ENCODE measurements at places on chromosomes 16 and 17.

- DNase-seq: no peak
Observed at GRCh38 chr17:14429084-14429483, 128.2 kb downstream of the HS3ST3B1 start.

GRCh38 chr16:63617047-63617989 is 1504.5 kb downstream of the CDH11 start:
- no peak for DNase-seq

DNA sequence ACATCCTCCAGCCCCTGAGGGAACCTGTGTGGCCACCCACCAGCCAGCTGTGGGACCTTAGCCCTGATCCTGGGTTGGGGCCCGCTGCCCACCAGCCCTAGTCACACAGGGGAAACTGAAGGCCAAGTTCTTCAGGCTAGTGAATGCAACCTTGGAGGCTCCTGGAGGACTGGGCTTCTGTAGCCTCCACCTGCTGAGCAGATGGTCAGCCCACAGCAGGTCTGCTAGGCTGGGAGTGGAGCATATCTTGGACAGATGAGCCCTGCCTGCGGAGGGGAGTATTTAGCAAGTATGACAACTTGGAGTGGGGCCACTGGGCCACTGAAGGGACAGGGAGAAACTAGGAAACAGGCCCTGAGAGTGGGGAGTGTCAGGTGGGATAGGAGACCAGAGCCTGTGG is 4.1 kb downstream of the DPEP3 start:
- no peak for DNase-seq

- no peak for DNase-seq
Observed at GRCh38 chr17:41825175-41825845, 10.7 kb downstream of the NT5C3B start.

DNA sequence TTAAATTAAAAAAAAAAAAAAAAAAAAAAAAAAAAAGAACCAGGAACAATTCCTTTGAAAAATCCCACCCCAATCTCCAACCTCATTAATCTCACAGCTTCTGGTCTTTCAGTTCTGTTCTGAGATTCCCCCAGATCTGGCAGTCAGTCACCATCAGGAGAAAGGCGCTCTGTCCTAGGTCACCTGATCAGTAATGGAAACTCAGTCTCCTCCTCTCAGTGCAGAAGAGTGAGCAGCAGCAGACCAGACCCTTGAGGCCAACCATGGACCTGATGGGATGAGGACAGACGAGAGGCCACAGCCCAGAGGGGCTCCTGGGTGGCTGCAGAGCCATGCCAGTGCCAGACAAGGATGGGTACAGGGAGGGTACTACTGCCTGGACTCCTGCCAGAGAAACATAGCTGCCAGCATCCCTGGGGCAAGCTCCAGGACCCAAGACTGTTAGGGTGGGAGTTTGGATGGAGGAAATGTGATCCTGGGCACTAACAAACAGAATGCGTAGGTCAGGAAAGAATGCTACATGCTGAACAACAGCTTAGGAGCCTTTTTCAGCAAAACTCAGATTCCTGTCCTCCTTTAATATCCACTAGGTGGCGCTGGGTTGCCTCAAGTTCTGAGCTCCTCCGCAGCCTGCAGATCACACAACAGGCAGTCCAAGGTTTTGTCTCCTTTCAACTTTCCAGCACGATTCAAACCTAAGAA is 28.7 kb downstream of the MPG start:
- DNase-seq: no peak

DNA sequence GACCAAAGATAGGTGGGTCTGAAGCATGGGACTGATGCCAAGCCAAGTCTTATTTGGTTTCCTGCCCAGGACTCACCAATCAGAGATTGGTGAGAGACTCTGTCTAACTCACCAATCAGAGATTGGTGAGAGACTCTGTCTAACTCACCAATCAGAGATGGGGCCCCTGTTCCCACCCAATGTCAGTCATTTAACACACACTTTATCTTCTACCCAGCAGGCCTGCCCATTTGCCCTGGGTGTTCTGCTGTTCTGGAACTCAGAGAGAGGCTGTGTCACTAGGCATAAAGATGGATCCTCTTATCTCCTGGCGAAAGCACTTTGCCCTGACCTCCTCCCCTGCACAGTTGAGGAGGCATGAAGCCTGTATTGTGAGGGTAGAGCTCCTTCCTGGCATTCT is 5.4 kb upstream of the RHOT1 start:
- no peak for DNase-seq

GRCh38 chr16:680967-681745 is 946 bp downstream of the STUB1 start:
- no peak for DNase-seq

GRCh38 chr17:49815761-49816281 is 27.3 kb downstream of the KAT7 start:
- DNase-seq: no peak

DNA sequence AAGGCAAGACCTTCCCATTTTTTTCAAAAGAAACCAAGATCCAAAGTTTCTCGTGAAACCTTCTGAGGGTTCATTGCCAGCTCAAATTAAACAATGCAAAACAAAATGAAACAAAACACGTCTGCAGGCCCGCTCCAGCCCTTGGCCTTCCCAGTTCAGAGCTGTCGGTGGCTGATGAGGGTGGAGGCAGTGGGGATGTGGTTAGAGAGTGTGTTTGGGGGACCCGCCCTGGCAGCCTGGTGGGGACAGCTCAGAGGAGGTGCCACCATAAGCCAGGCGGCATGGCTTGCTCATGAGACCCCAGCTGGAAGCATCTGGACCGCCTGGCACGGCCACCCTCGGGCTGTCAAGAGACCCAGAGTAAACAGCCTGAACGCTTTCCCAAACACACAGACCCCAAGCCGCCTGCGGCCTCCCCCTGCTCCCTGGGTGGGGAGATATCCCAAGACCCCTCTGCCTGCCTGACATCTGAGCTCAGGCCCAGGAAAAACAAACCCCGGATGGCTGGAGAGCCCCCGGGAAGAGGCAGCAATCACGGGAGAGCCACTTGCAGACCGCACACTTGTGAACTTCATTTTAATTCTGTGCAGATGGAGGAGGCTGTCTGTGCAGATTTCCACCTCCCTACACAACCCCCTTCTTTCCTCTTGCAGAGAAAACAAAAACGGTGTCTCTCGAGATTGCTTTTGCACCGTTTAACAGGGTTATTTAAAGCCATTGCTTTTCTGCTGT is 35.4 kb upstream of the LITAF start:
- DNase-seq: no peak

- no peak for DNase-seq
Observed at GRCh38 chr17:45001310-45001709, 33.2 kb upstream of the C1QL1 start.

- DNase-seq: no peak
Observed at GRCh38 chr17:6035801-6036394, 34.3 kb upstream of the WSCD1 start.

- DNase-seq: peak; percentile 38
Observed at GRCh38 chr17:38617074-38617860, 11.5 kb upstream of the SRCIN1 start.

DNA sequence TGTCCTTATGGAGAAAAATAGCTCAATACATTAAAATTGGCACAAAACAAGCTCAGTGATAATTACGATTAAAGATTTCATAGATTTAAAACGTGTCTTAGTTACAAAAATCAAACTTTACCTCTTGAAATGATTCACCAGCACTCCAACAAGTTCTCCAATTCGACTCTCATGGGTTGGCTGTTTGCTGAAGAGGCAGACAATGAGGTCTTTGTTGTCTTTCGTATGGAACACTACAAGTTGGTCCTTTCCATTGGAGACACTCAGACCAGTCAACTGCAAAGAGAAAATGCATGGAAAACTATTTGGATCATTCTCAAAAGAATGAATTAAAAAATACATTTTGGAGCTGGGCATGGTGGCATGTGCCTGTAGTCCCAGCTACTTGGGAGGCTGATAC is 118.2 kb downstream of the CDK5R1 start:
- DNase-seq: no peak

DNA sequence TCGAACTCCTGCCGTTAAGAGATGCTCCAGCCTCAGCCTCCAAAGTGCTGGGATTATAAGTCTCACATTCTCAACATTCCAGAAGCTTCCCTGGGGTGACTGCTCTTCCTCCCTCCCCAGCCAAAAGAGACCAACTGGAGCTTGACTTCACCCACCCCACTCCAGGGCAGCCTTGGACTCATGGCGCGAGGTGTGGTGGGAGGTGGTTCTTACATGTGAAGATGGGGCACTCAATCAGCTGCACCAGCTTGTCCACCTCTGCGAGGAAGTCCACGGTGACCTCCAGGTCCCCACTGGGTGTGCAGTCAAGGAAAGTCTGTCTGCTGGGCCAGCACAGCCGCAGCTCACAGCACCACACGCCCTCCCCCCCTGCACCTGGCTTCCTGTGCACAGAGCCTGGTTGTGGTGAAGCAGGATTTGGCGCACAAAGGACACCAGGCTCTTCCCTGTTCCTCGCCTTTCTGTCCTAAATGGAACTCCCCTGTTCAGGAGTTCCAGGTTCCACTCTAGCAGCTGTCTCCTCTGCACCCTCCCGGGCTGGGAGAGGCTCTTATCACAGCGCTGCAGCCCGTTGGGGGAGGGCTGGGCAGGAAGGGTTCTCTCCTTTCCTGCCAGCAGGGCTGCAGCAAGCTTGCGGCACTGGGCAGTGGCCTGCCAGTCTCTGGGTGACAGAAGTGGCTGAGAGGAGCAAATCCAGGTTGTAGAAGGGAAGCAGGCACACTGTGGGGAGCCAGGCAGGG is 9.6 kb upstream of the MTSS2 start:
- DNase-seq: no peak

- DNase-seq: no peak
Observed at GRCh38 chr16:17511340-17511739, 40.6 kb upstream of the XYLT1 start.

DNA sequence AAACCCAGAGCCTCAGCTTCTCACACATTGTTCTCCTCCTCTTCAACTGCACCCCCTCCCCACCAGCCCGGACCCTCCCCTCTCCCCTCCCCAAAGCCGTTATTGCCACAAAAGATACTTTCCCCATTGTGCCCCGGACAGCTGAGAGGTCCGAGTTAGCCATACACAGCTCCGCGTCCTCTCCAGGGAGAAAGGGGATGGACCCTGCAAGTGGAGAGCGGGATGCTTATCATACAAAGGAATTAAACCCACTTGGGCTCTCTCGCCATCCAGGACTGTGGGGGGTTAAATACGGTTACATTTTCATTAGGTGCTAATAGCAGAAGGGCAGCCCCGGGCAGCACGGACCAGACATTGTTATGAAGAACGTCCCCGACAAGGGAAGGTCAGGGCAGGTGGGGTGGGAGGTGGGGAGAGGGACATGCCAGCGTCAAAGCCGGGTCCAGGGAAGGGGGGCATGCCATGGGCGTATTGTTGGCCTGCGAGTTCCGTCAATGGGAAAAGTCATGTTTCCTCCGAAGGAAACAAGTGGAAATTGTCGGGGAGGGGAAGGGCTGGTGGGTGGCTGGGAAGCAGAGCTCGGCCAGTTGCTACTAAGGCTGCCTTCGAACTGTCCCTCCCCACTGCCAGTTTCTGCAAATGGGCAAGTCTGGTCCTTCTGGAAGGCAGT is 99.1 kb downstream of the SOX9 start:
- DNase-seq: no peak

DNA sequence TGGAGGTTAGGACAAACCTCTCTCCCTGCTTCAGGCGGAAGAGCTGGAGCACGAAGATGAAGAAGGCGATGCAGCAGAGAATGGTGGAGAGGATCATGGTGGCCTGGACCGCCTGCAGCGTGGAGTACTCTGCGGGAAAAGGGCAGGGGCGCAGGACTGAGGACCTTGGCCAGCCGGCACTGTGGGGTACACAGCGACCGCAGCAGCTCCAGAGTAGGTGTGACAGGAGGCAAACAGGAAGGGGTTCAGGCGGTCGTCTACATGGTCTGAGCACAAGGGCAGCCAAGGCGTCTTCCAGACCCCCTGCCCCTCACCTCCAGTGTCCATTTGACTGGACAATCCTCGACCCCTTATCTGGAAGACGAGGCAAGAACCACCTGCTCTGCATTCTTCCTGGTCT is 42.5 kb downstream of the EMP2 start:
- no peak for DNase-seq

GRCh38 chr17:39002991-39003715 is 36.0 kb upstream of the FBXO47 start:
- peak; percentile 94 for DNase-seq

DNA sequence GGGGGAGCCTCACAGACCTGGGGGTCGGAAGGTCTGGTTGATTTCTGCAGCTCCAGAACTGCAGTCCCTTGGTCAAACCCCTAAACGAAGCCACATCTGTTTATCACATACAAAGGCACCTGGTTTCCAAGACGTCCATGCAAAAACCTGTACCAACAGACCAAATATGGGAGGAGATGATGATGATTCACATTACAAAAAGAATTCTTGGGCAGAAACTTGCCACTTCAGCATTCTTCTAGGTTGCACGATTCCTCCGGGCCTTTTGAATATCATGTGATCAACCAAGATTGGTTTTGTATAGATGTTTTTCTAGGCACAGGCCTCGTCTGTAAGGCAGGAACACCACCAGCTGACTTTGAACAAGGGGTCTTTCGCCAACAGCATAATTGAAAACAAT is 466.3 kb downstream of the SOX9 start:
- DNase-seq: no peak

GRCh38 chr16:74257061-74257460 is 39.6 kb upstream of the PSMD7 start:
- DNase-seq: no peak

- DNase-seq: no peak
Observed at GRCh38 chr16:68003031-68003430, 3.7 kb upstream of the DPEP2 start.

DNA sequence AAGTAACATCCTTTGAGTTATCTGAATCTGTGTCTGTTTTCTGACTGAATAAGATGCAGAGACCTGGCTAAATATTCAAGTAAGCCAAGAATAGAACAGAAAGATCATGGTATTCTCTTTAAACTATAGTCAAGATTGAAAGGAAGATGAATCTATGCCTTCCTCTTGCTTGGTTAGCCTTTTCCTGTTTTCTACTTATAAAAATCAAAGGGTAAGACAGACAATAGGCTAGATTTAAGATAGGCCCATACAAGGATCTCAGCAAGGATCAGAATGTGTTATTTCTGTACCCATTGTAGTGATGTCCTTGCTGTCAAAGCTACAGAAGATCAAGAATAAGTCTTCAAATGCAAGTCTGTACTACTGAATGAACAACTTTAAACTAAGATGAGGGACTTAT is 7.0 kb upstream of the CDR2 start:
- no peak for DNase-seq
